ENCODE measurements at places on chromosomes 5 and 9.

DNA sequence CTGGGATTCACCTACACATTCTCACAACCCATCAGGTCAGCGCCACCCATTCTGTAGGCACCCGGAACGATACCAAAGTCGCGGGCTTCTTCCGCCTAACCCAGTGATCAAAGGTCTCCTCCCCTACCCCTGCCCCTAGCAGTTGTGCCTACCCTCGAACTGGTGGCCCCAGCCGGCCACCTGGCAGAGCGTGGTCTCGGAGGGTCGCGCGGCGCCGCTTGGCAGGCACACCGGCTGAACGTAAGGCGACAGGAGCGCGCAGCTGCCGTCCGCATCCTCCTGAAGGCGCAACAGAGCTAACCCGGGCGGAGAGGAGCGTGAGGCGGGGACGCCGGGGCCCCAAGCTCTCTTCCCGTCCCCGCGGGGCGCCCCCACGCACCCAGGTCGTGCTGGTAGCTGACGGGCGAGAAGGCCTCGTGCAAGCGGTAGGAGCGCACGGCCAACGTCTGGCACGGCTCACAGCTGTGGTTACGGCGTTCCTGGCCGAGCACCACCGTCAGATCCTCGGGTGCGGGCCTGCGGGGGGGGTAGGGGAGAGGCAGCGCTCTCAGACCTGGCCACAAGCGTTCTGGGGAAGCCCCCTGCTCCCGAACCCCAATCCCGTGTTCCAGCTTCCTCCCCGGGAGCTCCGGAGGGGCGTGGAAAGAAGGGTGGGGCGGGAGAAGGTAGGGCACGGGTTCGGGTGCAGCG lies 2.8 kb upstream of the PFN3 start:
- DNase-seq = no peak

DNA sequence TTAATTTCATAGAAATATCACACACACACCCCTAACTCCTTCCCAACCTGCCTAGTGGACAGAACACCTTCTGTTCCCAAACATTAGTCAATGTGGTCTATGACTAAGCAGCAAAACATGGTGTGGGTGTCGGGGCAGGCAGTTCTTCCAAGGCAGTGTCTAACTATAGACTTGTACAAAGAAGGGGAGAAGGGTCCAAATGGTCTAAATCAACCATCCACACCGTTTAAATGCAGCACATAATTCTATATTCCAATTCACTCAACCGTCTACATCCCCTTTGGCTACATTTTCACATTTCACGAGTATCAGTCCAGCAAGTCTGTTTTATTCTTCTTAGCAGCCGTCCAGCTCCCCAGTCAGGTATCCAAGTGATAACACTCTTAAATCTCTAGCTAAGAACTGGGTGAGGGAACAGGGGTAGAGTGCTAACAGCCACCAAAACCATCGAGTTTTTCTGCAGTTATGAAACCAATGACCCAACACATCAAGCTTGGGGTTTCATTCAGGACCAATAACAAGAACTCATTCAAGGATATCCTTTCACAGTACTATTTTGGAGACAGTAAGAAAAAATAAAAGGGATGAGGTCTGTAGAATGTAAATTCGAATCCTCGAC lies 3.3 kb downstream of the ZNF608 start:
- DNase-seq = no peak

GRCh38 chr5:108670591-108671289 lies 77.0 kb upstream of the FER start:
- DNase-seq = no peak

DNA sequence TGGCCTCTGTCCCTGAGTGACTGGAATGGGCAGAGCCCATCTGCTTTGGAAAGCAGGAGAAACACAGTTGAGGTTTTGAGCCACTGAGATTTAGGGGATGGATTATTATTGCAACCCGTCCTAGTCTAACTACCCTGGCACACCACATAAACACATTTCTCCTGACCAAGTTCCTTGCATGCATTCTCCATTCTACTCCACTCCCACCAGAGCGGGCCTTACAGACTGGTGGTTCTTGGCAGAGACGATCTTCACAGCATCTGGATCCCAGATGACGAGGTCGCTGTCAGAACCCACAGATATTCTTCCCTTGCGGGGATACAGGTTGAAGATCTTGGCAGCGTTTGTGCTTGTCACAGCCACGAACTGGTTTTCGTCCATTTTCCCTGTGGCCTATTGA lies 111.0 kb downstream of the DPYSL3 start:
- DNase-seq = peak; percentile 66

DNA sequence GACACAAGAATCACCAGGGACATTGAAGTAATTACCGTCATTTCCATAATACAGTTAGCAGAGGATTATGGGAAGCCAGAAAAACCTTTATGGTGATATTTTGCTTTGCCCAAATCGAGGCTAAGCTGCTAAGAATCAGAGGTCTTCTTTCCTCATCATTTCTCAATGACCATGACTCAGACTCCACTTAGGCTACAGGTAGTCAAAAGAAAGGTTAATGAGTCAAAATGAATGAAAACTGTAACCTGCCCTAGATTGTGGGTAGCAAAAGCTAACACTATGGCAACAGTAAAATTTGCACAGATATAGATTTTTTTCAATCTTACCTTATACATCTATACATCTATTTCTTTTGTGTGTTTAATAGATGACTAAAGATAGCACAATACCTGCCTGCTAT lies 185.8 kb downstream of the CARTPT start:
- DNase-seq = no peak

GRCh38 chr9:72681283-72681630 lies 159.8 kb downstream of the TMC1 start:
- DNase-seq = no peak

DNA sequence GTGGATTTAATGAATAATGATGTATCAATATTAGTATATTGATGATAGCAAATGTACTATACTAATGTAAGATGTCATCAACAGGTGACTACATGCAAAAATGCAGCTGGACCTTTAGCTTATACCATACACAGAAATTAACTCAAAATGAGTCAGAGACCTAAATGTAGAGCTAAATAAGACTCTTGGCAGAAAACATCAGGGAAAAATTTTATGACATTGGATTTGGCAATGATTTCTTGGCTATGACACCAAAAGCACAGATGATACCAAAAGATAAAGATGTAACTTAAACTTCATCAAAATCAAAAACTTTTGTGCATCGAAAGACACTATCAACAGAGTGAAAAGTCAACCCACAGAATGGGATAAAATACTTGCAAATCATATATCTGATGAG lies 64.0 kb upstream of the CCL21 start:
- DNase-seq = no peak

GRCh38 chr5:95780597-95780996 lies 41.9 kb downstream of the GLRX start:
- DNase-seq = no peak

DNA sequence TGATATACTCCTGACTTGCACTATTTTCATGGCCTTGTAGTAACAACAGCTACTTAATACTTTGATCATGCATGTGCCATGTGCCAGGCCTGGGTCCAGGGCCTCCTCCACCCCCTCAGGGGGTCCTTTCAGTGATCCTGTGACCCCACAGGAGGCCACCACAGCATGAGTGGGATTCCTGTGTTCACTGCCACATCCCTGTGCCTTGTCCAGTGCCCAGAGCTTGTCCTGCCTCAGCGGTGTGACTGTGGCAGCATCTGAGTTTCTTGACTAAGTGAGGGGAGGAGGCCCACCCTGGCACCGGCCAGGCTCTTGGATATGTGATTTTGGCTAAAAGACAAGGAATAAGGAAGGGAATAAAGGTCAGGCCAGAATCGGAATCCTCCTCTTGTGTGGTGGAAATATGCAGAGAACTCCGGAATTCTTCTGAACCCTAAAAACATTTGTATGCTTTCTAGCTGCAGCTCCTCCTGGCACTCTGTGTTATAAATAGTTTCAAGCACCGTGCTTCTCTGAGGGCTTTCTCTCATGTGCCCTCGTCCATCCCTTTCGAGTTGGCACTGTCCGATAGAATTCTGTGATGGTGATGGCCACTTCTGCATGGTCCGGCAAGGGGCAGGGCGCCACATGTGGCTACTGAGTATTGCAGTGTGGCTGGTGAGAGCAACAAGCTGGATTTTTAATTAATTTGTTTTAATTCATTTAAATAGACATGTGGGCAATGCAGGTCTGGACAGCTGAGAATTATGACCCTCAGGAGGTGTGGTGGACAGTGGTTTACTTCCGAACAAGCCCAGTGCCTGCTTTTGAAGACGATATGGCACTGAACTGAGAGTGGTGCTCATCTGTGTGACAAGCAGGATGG lies 31.8 kb downstream of the TENT4A start:
- DNase-seq = no peak

- DNase-seq = no peak
Measured at GRCh38 chr5:133340822-133341221, 271.5 kb downstream of the FSTL4 start.

DNA sequence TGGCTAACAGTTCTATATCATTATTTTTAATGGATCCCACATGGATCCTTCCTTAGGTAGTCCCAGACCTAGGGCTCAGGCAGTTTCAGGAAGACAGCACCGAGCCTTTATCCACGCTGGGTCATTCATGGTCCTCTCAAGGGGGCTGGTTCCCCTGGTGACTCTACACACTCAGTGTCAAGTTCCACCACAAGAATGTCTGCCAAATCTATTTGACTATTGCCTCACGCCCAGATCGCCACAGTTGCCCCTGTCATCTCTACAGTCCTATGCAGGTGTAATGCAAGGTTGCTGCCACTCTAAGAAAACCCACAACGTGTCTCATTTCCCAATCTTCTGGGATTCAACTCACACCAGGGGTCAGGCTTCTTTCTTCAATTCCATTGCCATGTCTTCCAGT lies 8.0 kb upstream of the ZNF366 start:
- no peak for DNase-seq

DNA sequence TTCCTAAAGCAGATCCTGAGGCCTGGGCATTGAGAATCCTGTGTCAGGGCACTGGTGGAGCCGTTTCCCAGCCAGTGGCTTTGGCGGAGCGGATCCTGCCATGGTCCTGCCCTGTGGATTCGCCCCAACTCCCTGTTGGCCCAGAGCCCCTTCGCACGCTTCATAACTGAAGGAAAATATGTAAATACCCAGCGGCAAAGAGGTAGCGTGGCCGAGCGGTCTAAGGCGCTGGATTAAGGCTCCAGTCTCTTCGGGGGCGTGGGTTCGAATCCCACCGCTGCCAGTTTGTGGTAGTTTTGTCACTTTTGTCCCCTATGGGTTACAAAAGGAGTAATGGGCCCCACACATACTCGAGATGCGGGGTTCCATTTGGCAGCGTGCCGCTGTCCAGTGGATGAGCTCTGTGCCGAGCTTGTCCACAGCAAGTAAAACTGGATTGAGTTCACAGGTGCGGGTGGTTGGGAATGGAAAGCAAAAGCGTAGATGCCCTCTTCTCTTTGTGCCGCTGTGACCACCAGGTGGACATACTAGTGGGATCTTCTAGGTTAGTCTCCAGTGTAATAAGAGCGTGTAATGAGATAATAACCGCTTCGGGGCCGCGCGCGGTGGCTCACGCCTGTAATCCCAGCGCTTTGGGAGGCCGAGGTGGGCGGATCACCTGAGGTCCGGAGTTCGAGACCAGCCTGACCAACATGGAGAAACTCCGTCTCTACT lies 17.3 kb downstream of the TRIM7 start:
- no peak for DNase-seq

DNA sequence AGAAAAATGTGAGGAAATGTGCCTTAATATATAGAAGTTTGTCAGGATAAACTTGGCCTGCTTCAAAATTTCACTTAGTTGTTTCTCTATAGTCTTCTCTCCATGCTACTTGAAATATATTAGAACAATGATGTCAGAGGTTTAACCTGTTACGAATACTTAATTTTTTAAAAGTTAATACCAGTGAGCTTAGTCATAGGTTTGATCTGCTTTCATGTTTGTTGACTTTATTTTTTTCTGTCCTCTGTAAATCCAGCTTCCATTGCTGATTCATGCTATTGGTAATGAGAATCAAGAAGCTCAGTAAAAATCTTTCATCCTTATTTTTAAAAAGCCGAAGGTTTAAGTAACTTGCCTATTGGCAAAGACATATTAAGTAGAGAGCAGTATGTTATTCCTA lies 27.9 kb downstream of the BDP1 start:
- peak; percentile 50 for DNase-seq

GRCh38 chr5:21603796-21604195 lies 1249.3 kb downstream of the CDH12 start:
- no peak for DNase-seq

GRCh38 chr5:1511651-1512540 lies 11.9 kb downstream of the LPCAT1 start:
- DNase-seq = peak; percentile 19

GRCh38 chr5:56460195-56460546 lies 227.0 kb upstream of the ANKRD55 start:
- DNase-seq = no peak

- DNase-seq = no peak
Measured at GRCh38 chr9:133835262-133835901, 97.2 kb upstream of the SARDH start.

GRCh38 chr9:134112561-134112960 lies 23.3 kb upstream of the WDR5 start:
- DNase-seq = no peak

GRCh38 chr5:14097998-14098471 lies 45.1 kb upstream of the TRIO start:
- peak; percentile 91 for DNase-seq

GRCh38 chr5:159286420-159287035 lies 23.4 kb downstream of the UBLCP1 start:
- no peak for DNase-seq

- DNase-seq = no peak
Measured at GRCh38 chr5:15808577-15808976, 308.6 kb downstream of the FBXL7 start.

GRCh38 chr9:77929942-77930341 lies 101.7 kb downstream of the GNAQ start:
- DNase-seq = no peak

GRCh38 chr5:66281294-66281693 lies 137.2 kb downstream of the SREK1 start:
- DNase-seq = no peak

- DNase-seq = no peak
Measured at GRCh38 chr9:109797509-109797908, 17.5 kb downstream of the PALM2AKAP2 start.

DNA sequence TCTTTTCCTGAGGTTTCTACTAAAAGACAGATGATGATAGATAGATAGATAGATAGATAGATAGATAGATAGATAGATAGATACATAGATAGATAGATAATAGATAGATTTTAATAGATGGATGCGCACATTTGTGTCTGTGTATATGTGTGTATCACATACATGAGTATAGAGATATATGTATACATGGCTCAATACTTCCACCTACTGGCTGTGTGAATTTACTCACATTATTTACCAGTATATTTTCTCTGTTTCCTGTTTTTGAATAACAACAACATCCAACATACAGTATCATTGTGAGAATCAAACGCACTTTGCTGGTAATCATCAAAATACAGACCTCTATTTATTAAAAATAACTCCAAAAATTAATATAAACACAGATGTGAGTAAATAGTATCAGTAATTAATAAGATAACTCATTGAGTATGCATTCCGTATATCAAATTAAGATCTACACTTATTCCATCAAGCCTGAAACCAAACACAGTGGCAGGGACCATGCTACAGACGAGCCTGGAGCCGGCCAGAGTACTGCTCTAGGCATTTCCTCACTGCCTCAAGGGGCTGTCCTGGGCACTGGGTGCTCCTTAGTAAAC lies 338.0 kb downstream of the SEMA5A start:
- DNase-seq = no peak

Measured in BJ (cell line).